ENCODE measurements at places on chromosomes 6 and 20.
A peak's percentile ranks its signal among the peaks of the same experiment; 100 is the strongest.

- no peak for DNase-seq
Observed at GRCh38 chr6:40848038-40848437, 191.0 kb downstream of the UNC5CL start.

DNA sequence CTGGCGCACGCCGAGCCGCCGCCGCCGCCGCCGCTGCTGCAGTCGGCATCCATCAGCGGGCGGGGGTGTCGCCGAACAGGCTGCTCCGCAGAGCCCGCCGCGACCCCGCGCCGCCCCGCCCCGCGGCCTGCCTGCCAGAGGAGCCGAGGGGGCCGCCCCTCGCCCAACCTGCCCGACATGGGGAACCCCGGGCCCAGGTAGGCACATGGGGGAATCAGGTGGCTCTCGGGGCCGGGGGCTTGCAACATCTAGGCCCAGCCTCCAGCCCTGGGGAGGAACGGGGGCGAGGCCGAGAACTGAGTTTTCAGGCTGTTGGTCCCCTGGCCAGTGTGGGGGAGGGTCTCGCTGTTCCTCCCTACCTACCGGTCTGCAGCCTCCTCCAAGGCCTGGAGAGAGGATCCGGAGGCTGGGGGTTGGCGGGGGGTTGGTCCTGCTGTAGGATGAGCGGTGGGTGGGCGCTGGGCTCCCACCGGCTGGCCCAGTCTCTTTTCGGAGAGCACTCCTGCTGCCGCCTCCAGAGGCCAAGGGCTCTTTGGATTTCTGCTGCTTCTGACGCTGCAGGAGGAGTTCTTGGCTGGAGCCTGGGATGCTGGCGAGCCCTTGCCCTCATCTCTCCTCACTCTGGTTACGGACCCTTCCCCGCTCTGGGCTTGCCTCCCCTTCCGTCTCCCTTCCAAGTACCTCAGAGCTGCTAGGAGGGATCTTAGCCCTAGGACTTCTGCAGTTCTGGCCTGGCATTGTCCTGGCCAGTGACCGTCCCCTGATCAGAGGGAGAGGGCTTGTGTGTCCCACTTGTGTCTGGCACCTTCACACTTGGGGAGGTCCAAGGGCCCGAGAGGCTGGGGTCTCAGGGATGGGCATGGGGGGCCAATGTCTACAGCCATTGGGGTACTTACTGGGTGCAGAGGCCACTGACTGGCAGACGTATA, at the start of gene EPB41L1:
EPB41L1 (plus strand) TSS at position 41 of the 929 bp plus-strand sequence. CDS start 19,038 bp downstream, outside the sequence.
- DNase-seq = peak; percentile 60

DNA sequence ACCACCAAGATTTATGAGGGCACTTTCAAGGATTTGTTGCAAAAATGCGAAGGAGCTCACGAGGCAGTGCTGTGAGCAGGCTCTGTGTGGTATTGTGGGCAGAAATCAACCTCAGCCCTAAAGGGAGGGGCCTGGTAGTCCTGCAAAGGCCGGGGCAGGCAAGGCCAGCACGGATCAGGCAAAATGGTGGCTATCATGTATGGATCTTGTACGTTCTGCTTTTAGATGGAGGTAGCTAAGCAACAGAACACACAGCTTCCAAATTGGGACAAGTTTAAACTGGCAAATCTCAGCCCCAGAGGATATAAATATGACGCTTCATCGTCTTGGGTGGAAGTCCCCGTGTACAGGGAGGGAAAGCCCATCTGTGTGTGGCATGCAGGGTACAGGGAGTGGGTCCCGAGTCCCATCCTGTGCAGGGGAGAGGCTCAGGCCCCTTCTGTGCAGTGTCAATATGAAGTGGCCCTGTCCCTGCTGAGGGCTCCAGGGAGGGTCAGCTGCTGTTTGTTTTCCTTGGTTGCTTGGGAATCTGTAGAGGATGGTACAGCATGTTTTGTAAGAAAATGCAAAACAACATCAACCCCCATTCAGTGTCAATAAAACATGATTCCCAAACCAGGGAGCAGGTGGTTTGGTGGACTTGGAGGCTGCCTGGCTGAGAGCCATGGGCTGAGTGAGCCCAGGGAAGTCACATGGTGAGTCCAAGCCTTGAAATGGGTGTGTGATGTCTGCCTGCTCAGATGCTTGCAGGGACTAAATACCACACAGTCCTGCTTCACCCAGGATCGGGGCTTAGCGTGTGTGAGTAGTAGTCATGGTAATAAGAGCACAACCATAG, 113.0 kb downstream of the SYCP2 start:
- DNase-seq = no peak

DNA sequence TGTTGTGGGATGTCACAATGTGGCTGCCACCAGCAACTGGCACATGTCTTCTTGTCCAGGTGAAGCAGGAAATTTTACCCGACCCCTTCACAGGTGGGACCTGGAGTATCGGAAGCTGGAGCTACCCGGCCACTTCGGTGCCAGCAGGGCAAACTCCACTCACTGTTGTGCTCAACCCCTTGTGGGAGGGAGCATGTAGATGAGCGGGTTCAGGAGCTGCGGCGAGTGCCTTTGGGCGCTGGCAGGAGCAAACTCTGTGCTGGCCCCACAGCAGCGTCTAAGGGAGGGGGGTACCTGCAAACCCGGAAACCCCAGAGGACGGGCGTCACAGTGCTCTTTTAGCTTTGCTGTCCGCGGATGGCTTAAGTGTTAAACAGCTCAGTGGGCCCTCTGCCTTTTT, 20.7 kb upstream of the SULF2 start:
- no peak for DNase-seq

GRCh38 chr6:82246370-82246769, 1.2 kb downstream of the IBTK start:
- DNase-seq = no peak

- DNase-seq = no peak
Observed at GRCh38 chr6:145621776-145622175, 113.5 kb downstream of the EPM2A start.

DNA sequence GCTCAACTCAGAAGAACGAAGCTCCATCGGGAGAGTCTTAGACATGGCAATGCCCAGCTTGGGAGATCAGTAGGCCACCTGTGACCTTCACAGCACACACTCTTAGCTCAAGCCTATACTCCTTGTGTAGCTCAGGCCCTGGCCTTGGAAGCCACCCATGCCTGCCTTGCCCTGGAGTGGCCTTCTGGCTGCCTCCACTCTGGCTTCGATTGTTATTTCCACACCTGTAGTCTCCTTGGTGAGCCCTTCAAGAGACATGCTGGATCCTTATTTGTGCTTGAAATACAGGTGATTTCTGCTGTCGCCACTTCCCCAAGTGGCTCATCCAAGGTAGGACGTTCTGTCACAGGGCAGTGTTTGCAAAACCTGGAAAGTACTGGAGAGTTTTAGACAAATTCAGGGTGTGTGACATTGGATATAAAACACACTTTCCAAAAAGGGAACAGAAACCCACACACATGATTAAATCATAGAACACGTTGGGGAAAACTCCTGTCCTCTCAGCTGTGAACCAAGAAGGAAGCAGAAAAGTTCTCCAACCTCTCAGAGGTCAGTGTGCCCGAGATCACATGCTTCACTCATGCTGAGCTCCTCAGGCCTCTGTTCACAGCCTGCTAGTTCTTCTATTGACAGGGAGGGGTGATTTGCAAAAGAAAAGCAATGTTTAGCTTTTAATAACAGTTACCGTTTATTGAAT, 391.8 kb downstream of the CDC5L start:
- no peak for DNase-seq

DNA sequence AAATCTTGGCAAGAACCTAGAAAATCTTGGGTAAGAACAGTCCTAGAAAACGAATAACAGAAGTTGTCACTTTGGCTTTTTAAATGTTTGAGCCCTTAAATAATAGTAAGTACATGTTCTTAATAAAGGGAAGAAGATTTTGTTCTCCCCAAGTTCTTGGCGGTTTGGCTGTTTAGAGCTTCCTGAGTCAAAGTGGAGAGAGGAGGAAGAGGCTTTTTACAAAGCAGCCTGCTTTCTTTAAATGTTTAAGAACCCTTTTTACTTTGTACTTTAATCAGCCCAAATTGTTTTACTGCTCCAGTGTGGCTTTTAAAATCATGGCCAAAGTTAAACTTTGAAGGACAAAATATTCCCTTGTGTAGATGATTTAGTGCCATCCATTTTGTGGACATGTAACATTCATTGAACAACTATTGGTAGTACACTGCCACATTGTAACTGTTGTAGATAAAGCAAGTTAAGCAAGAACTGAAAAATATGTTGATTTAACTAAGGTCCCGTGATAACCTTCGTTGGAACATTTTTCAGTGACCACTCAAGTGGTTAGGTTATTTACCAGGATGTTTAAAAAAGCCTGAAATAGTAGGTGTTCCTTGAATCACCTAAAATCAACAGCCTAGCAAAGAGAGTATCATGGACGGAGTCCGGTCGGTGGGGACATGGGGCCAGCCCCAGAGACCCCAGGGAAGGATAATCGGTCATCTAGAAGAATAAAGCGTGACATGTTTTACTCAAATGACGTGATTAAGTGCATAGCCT, 2.4 kb downstream of the AMD1 start:
- DNase-seq = peak; percentile 28

- peak; percentile 41 for DNase-seq
Observed at GRCh38 chr6:111603685-111604084, 2.0 kb downstream of the TRAF3IP2 start.

DNA sequence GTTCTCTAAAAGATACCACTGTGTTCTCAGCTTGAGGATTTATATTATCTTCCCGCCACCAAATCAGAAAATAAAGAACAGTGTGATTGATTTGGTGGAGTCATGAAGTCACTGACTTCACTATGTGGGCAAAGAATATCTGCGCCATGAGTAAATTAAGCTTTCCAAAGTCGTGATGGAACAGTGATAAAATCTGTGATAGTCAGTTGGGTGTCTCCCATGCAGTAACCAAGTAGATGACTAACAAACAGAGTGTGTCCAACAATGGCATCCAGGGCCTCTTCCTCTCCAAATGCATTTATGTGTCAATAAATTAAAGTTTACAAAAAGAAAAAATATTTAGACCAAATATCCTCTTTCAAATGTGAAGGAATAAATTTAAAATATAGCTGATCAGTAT, 87.0 kb upstream of the DST start:
- peak; percentile 33 for DNase-seq

DNA sequence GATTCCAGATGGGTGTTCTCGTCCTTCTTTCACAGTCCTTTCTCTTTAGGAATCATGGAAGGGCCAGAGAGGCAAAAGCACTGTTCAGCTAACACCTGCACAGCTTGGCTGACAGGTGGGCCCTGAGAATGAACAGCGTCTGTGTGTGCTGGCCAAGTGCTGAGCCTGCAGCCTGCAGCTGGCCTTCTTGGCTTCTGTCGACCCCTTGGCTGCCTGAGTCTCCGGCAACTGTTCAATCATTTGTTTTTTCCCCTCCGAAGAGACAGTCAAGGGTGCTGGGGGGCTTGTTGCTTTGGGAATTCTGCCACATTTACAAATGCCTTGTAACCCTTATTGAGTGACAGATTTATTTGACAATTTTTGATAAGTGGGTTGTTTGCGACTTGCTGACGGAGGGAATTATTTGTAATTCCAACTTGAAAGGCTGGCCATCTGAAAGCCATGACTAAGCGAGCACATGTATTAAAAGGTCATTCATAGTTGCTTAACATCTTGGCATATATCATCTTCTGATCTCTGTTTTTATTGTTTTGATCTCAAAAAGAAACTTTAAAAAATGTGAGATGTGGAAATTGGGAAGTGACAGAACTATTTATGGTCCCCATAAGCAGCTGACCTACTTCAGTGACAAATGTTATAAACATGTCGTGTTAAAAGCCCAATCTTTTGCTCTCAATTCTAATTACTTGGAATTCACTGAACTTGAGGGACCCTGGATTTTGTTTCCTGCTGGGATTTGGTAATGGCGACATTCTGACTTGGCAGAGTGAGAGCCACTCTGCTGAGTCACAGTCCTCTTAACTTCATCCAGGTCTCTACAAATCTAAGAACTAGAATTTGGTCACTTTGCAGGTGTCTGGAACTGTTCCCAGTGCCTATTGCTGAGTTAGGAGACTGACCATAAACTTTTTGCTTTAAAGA, 41.9 kb upstream of the FERMT1 start:
- DNase-seq = peak; percentile 61

DNA sequence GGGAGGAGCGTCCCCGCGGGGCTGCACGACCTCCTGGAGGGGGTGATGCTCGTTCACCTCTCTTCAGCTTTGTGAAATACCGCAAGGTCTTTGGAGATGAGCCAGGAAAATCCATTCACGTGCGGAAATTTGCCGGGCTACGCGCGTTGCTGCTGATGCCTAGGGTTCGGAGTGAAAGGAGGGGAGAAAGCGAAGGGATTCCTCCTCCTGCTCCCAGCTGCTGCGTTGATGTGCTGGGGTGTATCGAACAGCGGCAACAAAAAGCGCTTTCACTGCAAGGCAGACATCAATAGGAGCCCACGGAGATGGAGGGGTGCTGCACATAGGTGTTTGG, 391 bp upstream of the B3GAT2 start:
- DNase-seq = no peak

- no peak for DNase-seq
Observed at GRCh38 chr6:138341176-138341575, 36.5 kb upstream of the SMIM28 start.

DNA sequence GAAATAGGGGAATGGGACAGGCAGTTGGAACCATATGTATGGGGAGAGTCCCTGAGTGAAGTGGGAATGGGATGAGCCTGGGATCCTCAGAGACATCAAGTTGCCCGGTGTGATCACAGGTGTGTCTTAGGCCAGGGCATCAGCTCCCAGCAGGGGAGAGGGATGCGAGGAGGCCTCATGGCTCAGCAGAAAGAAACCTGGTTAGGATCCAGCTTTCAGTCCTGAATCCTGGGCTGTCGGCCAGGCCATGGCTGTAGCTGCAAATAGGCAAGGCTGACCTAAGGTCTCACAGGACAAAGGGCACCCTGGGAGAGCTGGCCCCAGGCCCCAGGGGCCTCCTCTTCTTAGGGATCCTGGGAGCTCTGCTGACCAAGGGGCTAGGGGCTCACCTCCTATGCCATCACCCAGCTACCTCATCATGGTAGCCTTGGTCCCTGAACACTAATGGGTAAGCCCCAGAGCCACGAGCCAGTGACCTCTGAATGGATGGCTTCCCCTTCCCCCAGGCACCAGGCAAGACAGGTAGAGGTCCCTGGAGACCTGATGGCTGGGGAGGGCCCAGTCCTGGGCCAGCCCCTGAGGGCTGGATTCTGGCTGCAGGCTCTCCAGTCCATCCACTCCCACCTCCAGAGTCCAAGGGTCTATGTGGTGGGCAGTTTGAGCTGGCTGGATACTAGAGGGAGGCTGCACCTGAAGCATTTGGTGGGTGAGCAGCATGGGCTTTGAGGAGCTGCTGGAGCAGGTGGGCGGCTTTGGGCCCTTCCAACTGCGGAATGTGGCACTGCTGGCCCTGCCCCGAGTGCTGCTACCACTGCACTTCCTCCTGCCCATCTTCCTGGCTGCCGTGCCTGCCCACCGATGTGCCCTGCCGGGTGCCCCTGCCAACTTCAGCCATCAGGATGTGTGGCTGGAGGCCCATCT, at the start of gene SLC22A7:
SLC22A7 (plus strand) TSS at position 617 of the 921 bp plus-strand sequence; CDS start at position 716, 99 bp downstream.
- DNase-seq = peak; percentile 52

DNA sequence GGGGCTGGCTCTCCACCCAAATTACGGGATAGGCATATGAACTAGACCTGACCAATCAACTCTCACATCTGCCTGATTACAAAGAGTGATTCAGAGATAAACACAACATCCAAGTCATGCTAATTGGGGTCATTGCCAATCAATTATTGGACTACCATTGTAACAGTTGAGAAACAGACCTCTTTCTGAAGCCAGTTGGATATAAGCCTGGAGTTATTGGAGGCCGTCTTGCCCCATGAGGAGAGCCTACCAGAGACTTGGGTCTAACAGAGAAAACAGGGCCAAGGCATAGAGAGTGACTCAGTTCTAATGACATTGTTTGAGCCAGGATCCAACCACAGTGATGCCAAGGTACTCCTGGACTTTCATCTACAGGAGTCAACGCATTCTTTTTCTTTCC, 39.4 kb upstream of the HIVEP2 start:
- DNase-seq = no peak
